ACHN (cell line): ENCODE measurements at places on chromosomes 3 and 15.

GRCh38 chr3:186180151-186180550 lies 71.3 kb upstream of the ETV5 start:
- DNase-seq = no peak

DNA sequence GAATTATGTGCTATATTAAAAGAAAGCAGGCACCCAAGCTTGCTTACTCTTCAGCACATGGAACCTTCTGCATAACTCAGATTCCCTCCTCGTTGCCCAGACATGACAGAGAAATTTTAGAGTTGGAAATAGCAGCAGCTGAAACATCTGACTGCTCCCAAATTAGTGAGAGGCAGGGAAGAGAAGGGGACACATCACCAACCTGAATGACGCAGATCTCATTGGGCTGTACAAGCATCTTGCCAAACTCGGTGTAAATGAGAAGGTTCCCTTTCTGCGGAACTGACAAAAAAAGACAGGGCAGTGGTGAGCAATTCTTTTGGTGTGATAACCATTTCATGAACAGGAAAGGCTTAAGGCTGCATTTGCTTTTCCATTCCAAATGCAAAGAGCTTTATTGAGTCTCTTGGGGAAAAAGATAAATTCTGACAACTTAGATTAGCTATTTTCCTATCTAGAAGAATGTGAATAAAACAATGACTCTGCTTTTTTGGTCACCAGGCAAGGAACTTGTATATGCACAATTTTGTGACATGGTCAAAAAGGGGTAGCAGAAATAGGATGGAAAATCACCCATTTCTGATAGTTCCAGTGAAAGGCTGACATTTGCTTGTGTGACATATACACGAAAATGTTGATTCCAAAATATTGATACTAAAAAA lies 35.1 kb downstream of the HGD start:
- no peak for DNase-seq

GRCh38 chr15:29675791-29676301 lies 146.4 kb downstream of the TJP1 start:
- DNase-seq = peak; percentile 61

DNA sequence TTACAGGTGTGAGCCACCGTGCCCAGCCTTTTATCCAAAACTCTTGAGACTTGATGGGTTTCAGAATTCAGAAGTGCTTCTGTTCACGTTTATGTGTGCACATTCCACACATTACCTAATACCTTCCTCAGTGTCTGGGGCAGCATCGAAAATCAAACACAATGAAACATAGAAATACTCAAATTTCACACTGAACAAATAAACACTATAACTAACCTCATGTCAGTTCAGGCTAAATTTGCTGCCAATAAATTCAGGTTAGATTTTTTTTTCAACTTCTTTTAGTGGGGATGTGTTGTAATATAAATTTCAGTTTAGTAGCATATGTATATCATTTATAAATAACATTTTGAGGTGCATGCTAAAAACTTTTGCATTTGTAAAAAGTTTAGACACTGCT lies 2.8 kb downstream of the EIF2AK4 start:
- DNase-seq = no peak
